ENCODE measurements at places on chromosomes 3 and 15.

DNA sequence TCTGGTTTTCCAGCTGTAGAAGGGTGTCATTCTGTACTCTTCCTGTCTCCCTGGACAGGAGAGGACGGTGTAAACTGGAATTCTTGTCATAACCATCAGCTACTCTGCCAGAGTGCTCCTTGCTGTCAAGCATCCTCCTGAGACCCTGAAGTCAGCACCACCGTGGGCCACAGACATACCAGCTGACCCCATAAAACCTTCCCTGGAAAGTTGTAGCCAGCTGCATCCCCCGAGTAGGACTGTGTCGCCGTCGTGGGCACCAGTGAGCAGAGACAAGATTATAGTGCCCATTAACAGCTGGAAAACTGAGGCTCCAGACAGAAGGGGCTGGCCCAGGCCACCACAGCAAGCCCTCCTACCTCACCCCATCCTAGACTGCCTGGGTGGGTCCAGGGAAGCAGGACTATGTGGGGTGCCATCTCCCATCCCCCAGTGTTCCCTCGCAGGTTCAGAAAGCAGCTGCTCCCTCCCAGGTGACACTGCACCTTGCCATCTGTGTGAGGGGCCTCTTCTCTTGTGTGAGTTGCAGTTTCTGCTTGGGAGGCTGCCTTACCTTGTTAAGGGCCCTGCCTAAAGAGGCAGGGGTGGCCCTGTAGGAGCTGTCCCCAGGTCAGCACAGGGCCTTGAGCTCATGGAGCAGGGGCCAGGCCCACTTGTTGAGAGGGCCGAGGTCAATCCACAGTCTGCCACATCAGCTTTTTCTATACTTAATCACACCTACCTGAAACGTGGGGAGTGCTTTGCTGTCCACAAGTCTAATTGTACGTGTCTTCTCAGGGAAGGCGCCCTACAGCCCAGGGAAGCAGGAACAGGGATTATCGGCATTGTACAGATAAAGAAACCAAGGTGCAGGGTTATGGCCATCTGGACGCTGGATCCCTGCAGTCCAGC is 191.9 kb upstream of the LINGO1 start:
- no peak for DNase-seq

GRCh38 chr3:182570946-182571594 is 222.2 kb upstream of the ATP11B start:
- DNase-seq: no peak

GRCh38 chr3:117117188-117117936 is 407.8 kb downstream of the TUSC7 start:
- no peak for DNase-seq

DNA sequence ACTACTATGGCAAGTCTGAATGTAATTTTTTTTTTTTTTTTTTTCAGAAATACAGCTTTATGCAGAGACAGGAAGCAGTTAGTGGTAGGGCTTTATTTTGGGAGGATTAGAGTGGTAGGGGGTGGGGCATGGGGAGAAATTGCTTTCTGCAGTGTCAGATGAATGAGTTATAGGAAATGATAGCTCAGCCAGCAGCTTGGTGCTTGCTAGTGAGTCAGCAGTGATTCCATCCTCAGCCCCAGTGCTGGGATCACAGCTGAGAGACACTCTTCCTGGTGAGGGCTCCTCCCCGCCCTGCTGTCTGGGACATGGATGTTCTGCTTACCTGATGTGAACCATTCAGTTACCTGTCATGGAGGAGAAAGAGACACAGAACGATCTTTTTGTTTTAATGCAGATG is 39.6 kb downstream of the SEMA6D start:
- no peak for DNase-seq

DNA sequence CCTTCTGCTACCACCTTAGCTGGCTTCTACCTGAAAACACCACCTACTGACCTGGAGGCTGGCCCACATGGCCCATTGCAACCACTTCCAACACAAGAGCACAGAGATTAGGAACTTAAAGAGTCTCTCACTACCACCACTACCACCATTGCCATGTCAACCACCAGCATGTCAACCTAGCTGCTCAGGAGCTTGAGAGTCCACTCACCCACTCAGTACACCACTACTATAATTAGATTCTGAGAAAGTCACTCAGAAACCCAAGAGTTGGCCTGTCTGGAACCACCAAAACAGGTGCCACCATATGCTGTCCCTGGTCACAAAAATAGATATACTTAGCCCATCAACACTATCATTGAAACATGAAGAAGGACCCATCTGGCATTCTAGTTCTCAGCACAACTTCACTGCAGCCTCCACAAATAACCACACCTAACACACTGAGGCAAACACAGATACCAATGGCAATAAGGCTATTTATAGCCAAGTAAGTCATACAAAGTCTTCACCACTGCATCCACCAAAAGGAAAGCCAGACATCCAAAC is 806.7 kb upstream of the EPHA6 start:
- DNase-seq: no peak

DNA sequence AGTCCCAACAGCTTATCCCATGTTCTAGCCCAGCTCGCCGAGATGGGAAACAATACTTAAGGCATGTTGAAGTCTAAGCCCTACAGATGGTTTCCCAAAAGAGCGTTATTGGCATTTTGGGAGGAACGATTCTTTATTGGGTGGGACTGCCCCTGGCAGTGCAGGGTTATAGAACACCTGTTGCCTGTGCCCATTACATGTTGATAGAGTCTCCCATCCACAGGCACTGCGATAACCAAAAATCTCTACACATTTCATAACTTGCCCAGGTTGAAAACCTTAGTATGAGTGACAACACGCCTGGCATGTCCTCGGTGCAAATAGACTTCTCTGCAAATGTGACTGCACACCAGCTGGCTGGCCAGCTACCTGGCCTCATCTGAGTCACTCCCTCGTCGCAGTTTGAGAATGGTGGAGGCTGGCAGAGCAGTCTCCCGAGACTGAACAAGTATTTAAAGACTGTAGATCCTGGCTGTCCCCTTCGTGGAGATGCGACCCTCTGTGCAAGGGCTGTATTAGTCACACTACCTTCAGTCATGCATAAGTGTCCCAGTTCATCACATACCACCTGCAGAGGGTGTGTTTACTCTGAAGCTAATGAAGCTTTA is 18.7 kb downstream of the ZNF80 start:
- no peak for DNase-seq

- no peak for DNase-seq
Observed at GRCh38 chr15:85493260-85493659, 112.9 kb downstream of the AKAP13 start.

- DNase-seq: no peak
Observed at GRCh38 chr3:8500319-8500988, 1.2 kb upstream of the LMCD1 start.

- no peak for DNase-seq
Observed at GRCh38 chr15:53590380-53590779, 169.1 kb downstream of the WDR72 start.

GRCh38 chr3:24139463-24140412 is 194.7 kb downstream of the NR1D2 start:
- no peak for DNase-seq

- no peak for DNase-seq
Observed at GRCh38 chr3:140014831-140015495, 80.0 kb downstream of the CLSTN2 start.

- no peak for DNase-seq
Observed at GRCh38 chr3:80297720-80298119, 529.9 kb upstream of the ROBO1 start.

GRCh38 chr15:78930577-78931388 is 14.1 kb downstream of the CTSH start:
- no peak for DNase-seq

GRCh38 chr3:12986521-12986920 is 86.7 kb downstream of the IQSEC1 start:
- DNase-seq: no peak

GRCh38 chr3:12325586-12326515 is 37.0 kb downstream of the PPARG start:
- no peak for DNase-seq

DNA sequence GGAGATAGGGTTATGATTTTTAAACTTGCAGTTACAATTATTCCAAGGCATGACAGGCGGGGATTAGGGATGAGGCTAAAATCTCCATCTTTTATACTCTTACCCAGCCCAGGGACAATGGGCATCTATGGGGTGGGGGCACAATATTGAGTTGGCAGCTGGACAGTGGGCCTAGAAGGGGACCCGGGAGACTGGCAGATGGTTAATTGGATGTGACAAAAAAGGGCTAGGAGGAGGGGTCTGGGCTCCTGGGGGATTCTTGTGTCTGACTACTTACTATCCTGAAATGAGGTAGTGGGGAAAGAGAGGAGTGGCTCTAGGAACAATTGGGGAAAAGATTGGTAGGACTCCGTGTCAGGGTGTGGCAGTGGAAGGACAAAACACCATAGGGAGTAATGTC is 53.0 kb upstream of the ROPN1 start:
- no peak for DNase-seq

- no peak for DNase-seq
Observed at GRCh38 chr3:30368978-30369377, 237.4 kb upstream of the TGFBR2 start.

GRCh38 chr3:172707967-172708366 is 2.9 kb downstream of the NCEH1 start:
- no peak for DNase-seq

DNA sequence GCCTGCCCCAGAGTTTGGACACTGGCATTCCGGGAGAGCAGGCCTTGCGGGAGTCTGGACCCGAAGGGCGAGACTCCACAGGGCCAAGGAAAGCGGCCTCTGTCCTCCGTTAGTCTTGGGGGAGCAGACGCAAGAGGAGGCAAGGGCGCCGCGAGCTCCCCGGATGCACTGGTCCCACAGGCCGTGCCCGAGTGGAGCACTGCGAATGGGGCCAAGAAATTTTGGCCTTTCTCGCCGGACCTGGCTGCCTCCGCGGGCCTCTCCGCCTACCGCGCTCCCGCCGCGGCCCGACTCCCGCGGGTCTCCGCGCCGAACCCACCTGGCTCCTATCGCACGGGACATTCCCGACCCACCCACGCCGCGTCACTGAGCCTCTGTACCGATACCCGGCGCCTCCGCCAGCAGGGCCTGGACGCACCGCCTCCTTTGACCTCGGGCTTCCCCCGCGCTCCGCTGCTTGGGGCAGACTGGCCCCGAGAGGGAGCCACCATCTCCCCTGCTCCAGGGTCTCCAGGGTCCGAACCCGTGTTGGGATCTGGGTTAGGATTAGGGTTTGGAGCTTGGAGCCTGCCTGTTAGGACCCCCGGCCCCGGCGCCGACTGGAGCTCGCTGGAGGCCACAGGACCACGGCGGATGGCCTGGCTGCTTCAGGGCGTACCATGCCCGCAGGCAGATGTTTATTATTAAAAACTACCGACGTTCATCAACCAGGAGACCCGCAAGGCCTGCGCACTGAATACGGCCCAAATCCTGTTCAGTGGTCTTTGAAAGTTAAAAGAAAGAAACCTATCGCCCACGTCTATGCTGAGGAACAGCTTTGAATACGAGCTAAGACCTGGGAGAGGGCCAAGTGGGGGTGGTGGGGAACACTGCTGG is 11.7 kb downstream of the SHOX2 start:
- no peak for DNase-seq

GRCh38 chr3:130091958-130092357 is 10.3 kb downstream of the ALG1L2 start:
- DNase-seq: no peak

- DNase-seq: no peak
Observed at GRCh38 chr3:61333192-61333961, 82.1 kb upstream of the FHIT start.

GRCh38 chr3:111434941-111435622 is 106.9 kb upstream of the CD96 start:
- no peak for DNase-seq

GRCh38 chr3:186742618-186743380 is 25.6 kb downstream of the KNG1 start:
- DNase-seq: no peak

DNA sequence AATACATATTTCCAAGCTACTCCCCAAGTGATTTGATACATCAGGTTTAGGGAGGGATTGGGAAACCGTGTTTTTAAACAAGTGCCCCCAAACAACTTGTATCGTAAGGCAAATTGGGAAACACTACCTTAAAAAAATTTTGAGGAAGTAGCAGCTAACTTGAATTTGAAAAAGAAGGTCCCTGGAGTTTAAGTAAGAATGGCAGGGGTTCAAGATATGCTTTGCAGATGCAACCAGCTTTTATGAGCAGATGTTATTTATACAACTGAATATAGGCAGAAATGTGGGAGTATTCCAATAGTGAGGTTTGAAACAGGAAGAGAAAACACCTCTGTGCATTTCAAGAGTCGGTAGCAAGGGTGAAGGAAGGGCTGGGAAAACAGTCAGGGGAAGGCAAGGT is 139.6 kb downstream of the IL20RB start:
- no peak for DNase-seq

DNA sequence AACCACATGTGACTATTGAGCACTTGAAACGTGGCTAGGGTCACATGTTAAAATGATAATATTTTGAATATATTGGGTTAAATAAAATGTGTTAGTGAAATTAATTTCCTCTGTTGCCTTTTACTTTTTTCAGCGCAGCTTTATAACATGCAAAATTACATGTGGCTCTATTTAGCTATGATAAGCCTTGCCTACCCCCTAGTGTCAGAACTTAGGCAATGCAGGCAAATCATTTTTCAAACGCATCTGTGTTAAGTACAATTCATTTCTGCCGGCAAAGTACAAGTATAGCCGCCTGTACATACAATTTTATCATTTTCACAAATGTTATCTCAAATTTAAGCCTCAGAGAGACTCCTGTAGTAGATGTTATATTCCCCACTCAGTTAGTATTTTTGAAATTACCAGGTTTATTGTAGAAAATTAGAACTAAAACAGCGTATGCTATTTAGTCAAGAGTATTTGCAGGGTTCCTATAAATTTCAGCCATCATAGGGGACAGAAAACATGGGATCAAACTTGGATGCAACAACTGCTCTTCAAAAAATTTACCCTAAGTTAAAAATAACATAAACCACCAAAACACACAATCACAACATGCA is 56.1 kb downstream of the TAFA4 start:
- peak; percentile 65 for DNase-seq

- no peak for DNase-seq
Observed at GRCh38 chr3:169827712-169828111, 15.0 kb upstream of the LRRC34 start.

- no peak for DNase-seq
Observed at GRCh38 chr3:23341147-23341838, 138.2 kb downstream of the UBE2E2 start.

DNA sequence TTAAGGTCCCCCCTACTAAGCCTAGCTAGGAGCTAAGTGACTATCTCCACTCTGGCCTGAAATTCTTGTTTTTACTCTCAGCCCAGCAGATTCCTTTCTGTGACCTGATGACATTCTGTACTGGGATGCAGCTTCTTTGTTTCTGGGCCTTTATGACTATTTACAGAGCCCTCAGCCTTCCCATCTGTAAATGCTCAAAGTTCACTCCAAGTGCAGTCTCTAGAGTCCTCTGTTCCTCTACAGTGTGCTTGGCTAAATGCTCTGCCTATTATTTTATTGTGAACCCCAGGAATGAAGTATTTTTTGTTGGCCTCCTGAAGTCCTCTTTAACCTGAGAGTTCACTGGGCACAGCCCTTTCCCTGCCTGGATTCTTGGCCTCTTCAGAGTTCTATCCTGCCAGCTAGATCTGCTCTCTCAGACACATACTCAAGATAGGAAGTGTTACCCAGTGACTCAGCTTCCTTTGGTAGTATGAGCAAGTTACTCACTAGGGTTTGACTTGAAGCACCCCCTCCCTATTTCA is 278.1 kb upstream of the P2RY1 start:
- DNase-seq: no peak

- DNase-seq: no peak
Observed at GRCh38 chr15:89766357-89767311, 9.5 kb upstream of the MESP2 start.

All from CD4-positive, alpha-beta T cell treated with Interleukin-12 subunit alpha and Interleukin-12 subunit beta, for 1 hour (primary cell).